ENCODE measurements at places on chromosomes 6 and 20. TPM values are rescaled to one million over a fixed set of nuclear protein-coding genes. Genes with fewer than 3 reads are reported as not detected.

Gene VGLL2
- total RNA-seq, result not detected

Gene MDFI
- total RNA-seq, result 7.0 TPM

Gene APOM
- total RNA-seq, result 3.6 TPM

Gene KAT14
- total RNA-seq, result 8.6 TPM

Gene SNAP91
- 0.15 TPM for total RNA-seq

Gene NFS1
- total RNA-seq, result 27.9 TPM
